ENCODE measurements at places on chromosomes 1 and 21. TPM values are rescaled to one million over a fixed set of nuclear protein-coding genes. Genes with fewer than 3 reads are reported as not detected.

The TP73 gene
- not detected for total RNA-seq

The S100B gene
- total RNA-seq, result 0.28 TPM

The NTPCR gene
- 15.1 TPM for total RNA-seq

The KRTAP10-8 gene
- not detected for total RNA-seq

The GUCA2A gene
- total RNA-seq, result not detected

The PLPP3 gene
- total RNA-seq, result 110 TPM

The SLC30A2 gene
- total RNA-seq, result not detected

The TEDDM1 gene
- total RNA-seq, result not detected

The LDLRAD1 gene
- total RNA-seq, result not detected

The F13B gene
- total RNA-seq, result under 0.01 TPM

The ZZZ3 gene
- total RNA-seq, result 70.2 TPM

The CFHR5 gene
- total RNA-seq, result not detected

The PIGK gene
- total RNA-seq, result 84.0 TPM

The SLC25A34 gene
- total RNA-seq, result 0.38 TPM

The NCF2 gene
- total RNA-seq, result 0.19 TPM

The FMOD gene
- 6.5 TPM for total RNA-seq

The LMOD1 gene
- total RNA-seq, result 25.7 TPM

The OR10J1 gene
- not detected for total RNA-seq

The DEPDC1 gene
- 4.2 TPM for total RNA-seq
